ENCODE measurements at places on chromosomes 6 and 20.

DNA sequence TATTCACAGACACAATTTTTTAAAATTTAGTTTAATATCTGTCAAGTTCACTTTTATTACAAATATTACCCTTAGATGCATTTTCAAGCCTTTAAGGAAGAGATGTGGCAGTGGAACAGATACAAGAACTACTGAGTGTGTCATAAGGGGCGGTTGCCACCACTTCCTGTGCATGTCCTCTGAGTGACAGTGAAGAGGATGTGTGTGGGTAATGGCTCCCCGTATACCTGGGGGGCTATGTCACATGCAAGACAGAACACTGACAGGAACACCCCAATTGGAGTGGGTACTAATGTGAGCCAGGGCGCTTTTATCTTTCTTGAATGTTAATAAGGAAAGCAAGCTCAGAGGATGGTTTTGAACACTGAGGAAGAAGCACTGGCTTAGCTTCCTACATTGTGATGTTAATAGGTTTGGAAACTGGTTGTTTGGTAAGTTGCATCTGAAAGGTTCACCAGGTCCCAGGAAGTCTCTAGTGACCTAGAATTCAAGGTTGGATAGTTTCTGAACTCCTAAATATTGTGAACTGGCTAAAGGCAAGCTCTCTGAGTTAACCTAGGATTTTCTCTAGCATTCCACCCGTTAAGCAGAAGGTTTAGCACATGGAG, 83.4 kb upstream of the ASF1A start:
- no peak for DNase-seq

DNA sequence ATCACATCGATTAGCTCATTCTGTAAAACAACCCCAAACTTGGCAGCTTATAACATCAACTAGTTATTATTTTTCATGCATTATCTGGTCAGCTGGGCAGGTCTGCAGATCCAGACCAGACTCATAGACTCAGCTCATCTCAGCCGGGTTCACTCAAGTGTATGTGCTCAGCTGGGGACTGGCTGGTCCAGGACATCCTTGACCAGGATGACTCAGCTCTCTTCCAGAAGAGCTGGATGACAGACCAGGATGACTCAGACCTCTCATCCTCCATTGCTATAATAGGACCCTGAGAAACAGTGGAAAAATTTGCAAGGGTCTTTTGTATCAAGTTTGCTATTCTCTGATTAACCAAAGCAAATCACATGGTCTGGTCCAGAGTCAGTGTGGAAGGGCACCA, 312.5 kb upstream of the PLCB4 start:
- no peak for DNase-seq

- no peak for DNase-seq
Measured at GRCh38 chr6:95286874-95287273, 290.5 kb upstream of the MANEA start.

GRCh38 chr6:109515781-109516409, 32.9 kb upstream of the ZBTB24 start:
- no peak for DNase-seq

- no peak for DNase-seq
Measured at GRCh38 chr6:104623052-104623690, 236.5 kb downstream of the HACE1 start.

DNA sequence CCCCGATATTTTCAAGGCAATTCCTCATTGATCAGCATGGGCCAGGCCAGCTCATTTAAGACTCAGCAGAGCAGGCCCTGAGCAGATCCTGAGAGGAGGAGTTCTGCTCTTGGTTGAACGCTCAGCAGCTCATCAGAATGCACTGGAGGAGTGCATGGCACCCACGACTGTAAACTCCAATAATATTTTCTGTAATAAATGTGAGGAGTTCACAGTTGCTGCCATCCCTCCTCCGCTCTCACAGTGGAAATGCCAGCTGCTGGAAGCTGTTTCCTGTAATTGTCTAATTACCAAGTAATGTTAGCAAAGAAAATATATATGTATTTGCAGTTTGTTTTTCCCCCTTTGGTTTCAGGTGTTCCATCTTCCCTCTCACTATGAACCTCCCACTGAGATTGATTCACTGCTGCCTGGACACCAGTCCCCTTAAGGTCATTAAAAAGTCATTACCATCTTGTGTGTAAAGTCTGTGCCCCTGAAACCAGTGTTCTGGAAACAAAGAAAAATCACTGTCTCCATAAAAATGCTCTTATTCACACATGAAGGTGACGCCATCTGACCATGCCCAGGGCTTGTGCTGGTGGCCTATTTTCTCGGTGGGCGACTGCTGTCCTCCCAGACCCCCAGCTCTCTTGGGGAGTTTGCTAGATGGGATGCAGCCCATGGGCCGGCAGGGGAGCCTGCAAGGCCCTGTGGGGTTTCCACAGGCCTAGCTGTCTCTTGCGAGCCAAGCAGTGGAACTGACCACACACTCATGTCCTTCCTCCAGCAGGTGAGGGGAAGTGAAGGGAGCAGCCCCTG, 374.2 kb downstream of the ZFAND3 start:
- no peak for DNase-seq

DNA sequence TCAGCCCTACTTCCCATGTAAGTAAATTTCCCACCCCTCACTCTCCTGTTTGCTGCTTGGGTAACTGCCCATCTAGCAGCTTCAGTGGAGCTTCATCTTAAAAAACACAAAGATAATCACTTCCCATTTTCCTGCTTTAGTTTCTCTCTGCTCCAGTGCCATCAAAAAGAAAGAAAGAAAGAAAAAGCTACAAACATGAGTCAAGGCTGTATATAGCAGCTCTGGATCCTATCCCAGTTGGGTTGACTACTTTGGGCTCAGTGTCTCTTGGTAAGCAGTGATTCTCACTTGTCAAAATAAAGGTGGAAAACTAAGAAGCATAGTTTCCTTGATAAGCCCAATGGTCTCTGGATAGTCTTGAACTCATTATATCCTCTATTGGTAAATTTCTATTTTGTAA, 48.7 kb upstream of the SRPK1 start:
- no peak for DNase-seq

GRCh38 chr20:21006611-21007010, 99.5 kb downstream of the LINC00237 start:
- DNase-seq, result no peak

GRCh38 chr6:73367761-73368355, 1.8 kb downstream of the OOEP start:
- no peak for DNase-seq

DNA sequence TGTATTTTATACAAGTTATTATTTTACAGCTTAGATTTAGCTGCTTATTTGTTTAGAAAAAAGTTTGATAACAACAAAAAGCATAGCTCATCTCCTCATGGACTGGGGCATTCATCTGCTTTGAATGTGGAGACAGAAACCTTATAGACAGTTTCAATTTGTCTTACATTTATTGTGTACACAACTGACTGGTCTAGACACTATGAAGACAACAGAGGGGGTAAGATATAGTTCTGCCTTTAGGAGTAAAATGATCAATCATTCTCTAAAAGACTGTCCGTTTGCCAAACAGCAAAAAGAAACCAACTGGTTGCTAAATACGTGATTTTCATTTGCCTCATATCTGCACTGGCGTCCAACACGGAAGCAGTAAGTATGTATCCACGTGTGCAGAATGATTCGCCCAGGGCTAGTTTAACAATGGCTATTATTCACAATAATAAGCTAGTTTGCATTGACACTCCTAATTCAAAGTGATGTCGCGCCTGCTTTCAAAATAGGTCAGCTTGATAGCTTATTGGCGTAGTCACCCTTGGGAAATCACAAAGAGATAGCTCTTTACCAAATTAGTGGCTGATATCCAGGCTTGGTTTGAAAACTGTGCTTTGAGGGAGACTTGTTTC, 153.6 kb downstream of the BMP2 start:
- no peak for DNase-seq

Data from right renal cortex interstitium (tissue), 3 donors.